ENCODE measurements at places on chromosomes 2 and 18.
A peak's percentile ranks its signal among the peaks of the same experiment; 100 is the strongest.

GRCh38 chr2:224442071-224442967, 40.4 kb upstream of the FAM124B start:
- DNase-seq: peak; percentile 15

DNA sequence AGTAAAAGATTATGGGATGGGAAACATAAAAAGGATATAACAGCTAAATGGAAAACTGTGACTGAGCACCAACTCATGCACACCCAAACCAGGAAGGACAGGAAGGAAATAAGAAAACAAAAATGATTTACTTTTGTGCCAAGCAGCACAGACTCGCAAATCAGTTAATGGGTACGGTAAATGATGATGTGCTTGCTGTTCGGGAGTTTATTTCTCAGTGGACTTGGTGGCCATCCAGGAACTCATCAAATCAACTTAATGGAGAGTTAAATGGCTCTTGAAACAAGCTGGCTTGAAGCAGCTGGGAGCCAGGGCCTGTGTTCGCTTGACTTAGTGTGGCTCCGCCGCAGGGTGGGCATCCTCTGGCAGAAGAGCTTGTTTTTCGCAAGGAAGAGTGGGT, 36.2 kb downstream of the MTCL1 start:
- no peak for DNase-seq

- peak; percentile 14 for DNase-seq
Measured at GRCh38 chr18:33135951-33136660, 304.4 kb downstream of the CCDC178 start.

- DNase-seq: no peak
Measured at GRCh38 chr2:42881732-42882131, 89.3 kb upstream of the HAAO start.

Data from fibroblast of pulmonary artery (primary cell).